ENCODE measurements at places on chromosomes 12 and 14.

DNA sequence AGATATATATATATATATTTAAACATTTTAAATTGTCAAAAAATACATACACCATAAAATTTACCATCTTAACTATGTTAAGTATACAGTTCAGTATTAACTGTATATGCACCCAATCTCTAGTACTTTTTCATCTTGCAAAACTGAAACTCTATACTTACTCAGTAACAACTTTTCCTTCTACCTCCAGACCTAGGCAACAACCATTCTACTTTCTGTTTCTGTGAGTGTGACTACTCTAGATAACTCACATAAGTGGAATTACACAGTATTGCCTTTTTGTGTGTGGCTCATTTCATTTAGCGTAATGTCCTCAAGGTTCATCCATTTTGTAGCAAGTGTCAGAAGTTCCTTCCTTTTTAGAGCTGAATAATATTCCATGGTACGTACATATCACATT, 8.2 kb downstream of the FAM234B start:
- no peak for DNase-seq

DNA sequence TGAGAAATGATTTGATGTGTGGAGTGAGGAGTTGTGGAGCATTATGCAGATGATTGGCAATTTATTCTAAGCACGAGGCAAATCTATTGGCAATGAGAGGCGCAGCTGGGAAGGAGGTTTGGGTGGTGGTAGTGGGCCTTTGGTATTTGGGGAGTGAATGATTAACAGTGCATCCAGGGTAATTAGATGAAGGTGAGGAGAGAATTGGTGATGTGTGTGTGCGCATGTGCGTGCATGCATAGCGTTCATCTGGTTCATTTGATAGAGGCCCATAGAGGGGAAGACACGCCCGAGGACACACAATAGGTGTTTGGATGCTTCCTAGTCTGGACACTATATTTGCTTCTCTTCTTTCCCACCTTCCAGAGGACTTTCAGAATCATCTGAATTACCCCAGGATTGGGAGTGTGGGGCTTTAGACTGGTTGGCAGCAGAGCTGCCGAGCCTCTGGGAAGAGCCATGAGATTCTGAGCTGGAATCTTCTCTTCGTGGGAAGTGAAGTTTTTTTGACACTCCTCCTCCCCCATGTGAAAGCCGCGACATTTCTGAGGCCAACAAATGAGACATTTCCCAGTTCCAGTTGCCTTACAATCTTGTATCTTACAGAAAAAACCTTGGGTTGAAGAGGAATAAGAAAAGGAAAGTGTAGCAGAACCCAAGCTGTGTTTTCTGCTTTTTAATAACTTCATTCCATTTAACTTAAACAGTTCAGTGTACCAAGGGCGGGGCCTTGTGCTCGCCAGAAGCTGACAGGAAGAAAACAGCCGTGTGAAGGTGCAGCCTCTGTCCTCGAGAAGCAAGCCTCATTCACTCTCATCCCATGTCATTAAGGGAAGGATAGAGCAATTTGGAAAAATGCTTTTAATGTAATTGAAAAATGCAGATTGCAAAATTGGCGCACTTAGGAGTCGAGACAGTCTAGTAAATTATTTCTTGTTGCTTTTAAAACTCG, 65.2 kb downstream of the SLC25A47 start:
- DNase-seq: no peak

GRCh38 chr14:104601786-104602185, 2.8 kb downstream of the TMEM179 start:
- no peak for DNase-seq

- DNase-seq: peak; percentile 52
Observed at GRCh38 chr14:68526512-68527091, 266.3 kb downstream of the ZFP36L1 start.

DNA sequence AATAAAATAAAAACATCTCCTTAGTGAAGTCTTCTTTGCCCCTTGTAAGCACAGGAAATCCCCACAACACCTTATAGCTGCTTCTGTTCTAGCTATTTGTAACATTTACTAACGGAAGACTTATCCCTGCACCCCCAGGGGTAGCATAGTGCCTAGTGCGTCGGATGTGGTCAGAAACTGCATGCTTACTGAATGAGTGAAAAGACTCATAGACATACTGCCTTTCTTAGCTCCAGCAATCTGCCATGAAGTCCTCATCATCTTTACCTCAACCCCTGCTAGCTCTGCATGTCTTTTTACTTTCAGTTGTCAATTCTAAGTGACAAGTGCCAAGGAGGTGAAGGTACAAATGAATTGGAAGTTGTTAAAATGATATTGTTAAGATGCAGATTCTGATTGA, 12.9 kb downstream of the RIOX1 start:
- DNase-seq: no peak

- DNase-seq: no peak
Observed at GRCh38 chr14:53692451-53692850, 264.2 kb downstream of the BMP4 start.

DNA sequence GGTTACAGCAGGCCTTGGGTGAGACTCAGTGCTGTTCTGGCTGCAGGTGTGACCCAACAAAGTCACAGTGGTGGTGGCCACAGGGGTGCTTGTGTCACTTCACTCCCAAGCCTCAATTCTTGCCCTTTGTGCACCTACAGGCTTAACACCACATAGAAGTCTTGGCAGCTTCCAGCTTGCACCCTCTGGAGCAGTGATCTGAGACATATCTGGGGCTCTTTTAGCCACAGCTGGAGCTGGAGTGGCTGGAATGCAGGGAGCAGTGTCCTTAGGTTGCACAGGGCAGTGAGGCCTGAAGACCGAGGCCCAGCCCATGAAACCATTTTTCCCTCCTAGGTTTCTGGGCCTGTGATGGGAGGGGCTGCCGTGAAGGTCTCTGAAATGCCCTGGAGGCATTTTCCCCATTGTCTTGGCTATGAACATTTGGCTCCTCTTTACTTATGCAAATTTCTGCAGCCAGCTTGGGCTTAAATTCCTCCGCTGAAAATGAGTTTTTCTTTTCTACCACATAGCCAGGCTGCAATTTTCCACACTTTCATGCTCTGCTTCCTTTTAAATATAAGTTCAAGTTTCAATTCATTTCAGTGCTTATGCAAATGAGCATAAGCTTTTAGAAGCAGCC, 37.7 kb downstream of the ADAM21 start:
- no peak for DNase-seq

GRCh38 chr14:94560751-94561655, at the start of gene SERPINA4:
Gene SERPINA4, plus strand, starts transcription at chr14:94561442. Its CDS starts 2,041 bp downstream, at chr14:94563483.
- no peak for DNase-seq

DNA sequence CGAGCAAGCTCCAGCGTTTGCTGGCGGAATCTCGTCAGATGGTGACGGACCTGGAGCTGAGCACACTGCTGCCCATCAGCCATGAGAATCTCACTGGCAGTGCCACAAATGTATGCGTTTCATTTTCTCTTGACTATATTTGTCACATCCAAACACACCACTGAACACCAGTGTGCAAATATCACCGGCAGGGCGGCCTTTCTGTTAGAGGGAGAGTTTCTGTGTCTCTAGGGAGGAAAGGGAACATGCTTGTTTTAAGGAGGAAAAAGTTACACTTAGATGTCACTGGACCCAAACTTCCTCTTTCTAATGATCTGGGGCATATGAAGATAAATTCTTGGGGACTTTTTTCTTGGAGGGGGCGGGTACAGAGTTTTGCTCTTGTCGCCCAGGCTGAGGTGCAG, 21.9 kb upstream of the HIP1R start:
- no peak for DNase-seq

- DNase-seq: no peak
Observed at GRCh38 chr12:132465269-132466190, 24.4 kb upstream of the FBRSL1 start.

DNA sequence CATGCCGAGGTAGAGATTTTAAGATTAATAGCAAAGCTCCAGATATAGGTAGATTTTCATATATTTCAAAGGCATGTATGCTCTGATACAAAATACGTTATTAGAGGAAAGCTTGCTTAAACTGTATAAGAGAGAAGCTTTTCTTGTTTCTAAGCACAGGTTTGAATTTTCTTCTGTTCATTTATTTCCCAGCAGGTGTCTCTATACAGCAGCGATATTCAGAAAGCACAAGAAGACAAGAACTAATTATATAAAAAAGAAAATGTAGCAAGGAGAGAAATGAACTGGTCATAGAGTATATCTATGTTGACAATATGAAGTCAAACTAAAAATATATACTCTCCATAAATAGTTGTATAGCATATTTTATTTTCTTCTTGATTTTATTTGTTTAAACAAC, 307.4 kb upstream of the NOVA1 start:
- no peak for DNase-seq

DNA sequence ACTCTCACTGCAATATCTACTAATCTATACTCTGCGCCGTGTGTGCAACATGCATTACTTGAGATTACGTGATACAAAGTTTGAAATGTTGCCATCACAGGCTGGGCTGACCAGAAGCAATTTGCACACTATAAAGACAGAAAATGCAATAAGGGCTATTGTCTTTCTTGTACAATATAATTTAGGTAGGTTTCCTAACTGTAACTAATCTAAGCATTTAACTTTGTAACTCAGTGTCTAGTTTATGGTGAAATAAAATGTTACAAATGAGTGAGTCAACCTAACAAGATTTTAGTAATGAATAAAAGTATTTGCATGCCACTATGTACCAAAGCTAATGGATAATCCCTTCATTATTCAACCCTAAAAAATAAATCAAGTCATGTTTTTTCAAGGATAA, 57.8 kb downstream of the LRP6 start:
- DNase-seq: no peak

GRCh38 chr14:77791225-77791600, 8.7 kb upstream of the ADCK1 start:
- DNase-seq: no peak

DNA sequence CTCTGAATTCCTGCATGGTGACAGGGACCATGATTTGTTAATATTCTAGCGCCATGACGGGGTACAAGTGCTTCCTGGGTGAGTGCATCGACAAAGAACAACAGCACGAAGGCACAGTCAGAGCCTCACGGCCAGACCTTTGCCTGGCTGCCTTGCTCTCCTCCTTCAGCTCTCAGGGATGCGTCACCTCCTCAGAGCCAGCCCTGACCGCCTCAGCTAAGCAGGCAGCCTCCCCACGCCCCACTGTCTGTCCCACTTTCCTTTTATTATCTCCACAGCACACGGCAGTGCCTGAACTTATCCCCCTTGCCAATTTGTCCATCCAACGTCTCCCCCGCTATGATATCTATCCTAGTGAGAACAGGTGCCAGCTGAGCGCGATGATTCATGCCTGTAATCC, 16.5 kb upstream of the FZD10 start:
- DNase-seq: no peak

DNA sequence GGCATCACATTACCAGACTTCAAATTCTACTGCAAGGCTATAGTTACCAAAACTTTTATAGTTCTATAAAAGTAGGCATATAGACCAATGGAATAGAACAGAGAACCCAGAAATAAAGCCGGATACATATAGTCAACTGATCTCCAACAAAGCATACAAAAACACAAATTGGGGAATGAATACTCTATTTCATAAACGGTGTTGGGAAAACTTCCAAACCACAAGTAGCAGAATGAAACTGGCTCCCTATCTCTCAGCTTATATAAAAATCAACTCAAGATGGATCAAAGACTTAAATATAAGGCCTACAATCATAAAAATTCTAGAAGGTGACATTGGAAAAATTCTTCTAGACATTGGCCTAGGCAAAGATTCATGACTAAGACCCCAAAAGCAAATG, 187.9 kb upstream of the PLXNC1 start:
- no peak for DNase-seq

GRCh38 chr12:123801573-123802178, 39.6 kb downstream of the DNAH10 start:
- DNase-seq: no peak

DNA sequence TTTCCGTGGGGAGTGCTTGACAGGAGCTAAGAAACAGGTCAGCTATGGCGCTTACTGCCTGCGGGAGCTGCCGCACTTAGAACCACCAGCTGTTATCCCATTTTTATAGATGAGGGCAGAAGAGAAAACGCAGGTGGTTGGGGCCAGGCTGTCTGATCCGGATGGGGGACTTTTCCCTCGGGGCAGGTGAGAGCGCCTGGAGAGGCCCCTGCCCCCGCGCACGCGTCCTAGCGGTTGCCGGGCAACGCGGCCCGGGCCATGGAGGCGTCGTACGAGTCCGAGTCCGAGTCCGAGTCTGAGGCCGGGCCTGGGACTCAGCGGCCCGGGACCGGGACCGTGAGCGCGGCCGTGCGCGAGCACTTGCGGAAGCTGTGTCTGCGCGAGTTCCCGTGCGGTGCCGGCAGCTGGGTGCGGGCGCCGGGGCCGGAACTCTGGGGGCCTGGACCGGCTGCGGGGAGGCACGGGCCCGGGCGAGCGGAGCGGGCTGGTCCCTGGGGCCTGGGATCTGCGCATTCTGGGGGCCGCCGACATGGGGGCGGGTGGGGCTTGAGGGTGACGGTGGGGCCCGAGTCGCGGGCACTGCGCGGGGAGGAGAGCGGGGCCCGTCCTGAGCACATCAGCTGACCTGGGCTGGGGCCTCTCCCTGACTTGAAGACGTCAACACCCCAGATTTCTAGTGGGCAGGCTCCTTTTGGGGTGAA, at the start of gene LRRC43:
Gene LRRC43 (plus strand): TSS at position 237 of the 701 bp plus-strand sequence. CDS start 22 bp downstream, at position 259.
- no peak for DNase-seq

DNA sequence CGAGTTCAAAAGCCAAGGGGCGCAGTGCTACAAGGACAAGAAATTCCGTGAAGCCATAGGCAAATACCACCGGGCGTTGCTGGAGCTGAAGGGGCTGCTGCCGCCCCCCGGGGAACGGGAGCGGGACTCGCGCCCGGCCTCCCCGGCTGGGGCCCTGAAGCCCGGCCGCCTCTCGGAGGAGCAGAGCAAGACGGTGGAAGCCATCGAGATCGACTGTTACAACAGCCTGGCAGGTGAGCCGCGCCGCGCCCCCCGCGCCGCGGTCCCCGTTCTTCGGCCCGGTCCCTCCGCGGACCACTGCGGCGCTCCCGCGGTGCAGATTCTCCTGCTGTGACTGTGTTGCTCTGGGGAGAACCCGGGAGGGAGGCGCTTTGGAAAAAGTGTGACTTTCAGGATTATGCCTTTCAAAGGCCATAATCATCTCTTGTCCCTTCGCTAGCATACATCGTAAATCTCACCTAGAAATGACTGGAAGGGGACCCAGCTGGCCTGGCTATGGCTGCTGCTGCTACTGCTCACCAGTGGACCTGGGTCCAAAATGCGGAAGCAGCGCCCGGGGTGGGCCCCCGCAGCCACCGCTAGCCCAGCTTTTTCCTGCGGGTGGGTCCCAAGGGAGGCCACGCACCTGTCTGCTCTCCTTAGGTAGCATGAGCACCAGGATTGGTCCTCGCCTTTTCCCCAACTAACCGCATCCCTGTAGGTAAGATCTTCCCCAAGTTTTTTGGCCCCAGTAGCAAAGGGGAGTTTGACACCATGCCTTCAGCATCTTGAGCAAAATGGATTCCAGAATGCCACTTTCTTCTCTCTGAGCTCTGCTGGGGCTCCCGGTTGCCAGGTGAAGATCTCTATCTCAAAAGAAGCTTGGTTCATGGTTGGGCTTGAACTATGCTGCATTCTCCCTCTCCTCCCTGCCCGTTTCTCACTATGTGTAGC, 853 bp downstream of the TTC9 start:
- no peak for DNase-seq

GRCh38 chr12:122064780-122065588, 13.6 kb upstream of the MLXIP start:
- no peak for DNase-seq
